ENCODE measurements at places on chromosomes 5 and 9.

- DNase-seq, result no peak
Measured at GRCh38 chr9:90107040-90107725, 502.4 kb downstream of the GADD45G start.

DNA sequence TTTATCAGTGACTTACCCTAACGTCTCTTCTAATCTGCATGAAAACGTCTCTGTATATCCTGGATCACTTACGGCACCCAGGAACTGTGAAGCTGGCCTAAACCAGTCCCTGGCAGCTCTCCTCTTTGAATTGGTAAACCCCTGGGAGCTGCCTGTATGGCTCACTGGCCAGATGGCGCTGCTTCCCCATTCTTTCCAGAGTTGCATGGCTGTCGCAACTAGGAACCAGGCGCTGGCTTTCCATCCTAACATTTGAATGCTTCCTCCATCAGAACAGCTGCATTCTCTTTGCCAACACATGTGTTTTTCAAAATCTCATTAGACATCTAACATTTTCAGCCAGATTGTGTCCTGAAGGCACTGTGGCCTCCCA is 8.0 kb upstream of the PCA3 start:
- DNase-seq, result peak; percentile 91

GRCh38 chr5:83764101-83764500 is 43.4 kb upstream of the HAPLN1 start:
- DNase-seq, result no peak

DNA sequence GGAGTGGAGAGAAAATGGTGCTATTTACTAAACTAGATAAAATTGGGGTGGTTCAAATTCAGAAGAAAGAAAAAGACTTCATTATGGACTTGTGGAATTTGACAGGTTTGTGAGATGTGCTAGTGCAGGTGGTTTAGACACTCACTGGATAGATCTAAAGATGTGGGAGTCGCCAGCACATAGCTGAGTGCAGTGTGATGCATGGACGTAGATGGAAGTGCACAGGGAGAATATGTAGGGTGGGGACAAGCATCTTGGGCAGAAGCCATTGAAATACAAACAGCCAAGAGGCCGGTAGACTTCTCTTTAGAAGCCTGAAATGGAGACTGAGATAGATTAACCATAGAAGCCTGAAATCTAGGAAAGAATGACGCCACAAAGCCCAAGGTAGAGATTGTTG is 10.7 kb downstream of the HAPLN1 start:
- no peak for DNase-seq

DNA sequence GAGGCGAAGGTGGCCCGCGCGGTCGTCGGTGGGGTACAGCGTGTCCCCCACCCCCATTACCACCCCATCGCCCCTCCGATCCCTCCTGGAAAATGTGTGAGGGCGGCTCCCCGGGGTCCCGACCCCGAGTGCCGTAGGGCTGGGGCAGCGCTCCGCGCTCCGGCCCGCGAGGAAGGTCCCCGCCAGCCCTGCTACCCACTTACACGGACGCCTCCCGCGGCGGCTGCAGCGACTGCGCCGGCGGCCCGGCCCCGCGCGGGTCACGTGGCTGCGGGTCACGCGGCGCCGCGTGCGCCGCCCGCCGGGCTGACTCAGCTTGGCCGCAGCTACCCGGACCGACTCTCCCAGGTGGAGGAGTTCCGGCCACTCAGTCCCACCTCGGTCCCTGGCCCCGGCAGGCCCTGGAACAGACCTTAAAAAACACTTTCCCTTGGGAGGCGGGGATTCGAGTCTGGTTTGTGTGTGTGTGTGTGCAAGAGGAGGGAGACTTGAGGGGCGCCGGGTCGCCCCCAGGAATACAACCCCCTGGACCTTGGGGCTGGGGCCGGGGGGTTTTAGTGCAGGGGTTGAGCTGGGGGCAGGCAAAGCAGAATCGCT is at the start of gene GNPDA1:
TSS of gene GNPDA1 (minus strand) at position 236 of the 597 bp plus-strand sequence. CDS start 992 bp downstream, outside the sequence.
- DNase-seq, result peak; percentile 94

DNA sequence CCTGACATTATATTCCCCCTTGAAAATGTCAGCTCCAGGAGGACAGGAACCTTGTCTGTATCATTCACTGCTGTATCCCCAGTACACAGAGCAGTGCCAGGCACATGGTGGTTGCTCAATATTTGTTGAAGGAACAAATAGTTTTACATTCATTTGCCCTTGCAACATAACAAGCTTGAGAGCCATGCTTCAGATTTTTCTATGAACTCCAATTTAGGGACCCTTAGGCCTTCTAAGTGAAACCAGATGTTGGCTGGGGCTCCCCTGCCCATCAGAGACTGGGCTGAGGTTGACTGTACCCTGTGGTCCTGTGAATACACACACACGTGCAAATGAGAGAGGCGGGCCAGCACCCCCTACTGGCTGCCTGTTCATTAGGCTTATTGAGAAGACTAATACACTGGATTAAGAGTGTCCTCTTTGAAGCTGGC is 214.9 kb upstream of the WWC1 start:
- no peak for DNase-seq

DNA sequence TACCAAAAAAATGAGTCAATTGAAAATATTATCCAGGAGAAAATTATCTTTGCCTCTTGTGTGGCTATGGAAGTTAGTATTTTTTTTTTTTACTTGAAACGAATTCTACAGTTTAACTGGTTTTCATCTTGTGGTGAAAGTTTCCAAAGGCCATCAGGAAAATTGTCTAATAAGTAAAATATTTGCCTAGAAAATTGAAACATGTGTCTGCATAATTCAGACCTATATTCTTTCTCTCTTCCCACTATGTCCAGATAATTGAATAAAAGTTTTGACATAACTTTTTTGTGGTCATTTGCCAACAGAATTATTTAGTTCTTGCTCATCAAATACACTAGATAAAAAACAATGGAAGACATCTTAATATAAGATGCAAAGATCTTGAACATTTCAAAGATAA is 321.5 kb upstream of the RPS23 start:
- DNase-seq, result no peak

All from esophagus muscularis mucosa (tissue), 4 donors.